ENCODE measurements at places on chromosomes 5 and 9. TPM values are rescaled to one million over a fixed set of nuclear protein-coding genes. Genes with fewer than 3 reads are reported as not detected.

DOCK8 gene
- polyA plus RNA-seq = 8.2 TPM

GRCh38 chr9:93223260-93224180 lies 39.6 kb downstream of the WNK2 start:
- no peak for DNase-seq

- DNase-seq = no peak
These were observed 16.0 kb upstream of the SLC22A5 start for GRCh38 chr5:132353486-132353995.

DNA sequence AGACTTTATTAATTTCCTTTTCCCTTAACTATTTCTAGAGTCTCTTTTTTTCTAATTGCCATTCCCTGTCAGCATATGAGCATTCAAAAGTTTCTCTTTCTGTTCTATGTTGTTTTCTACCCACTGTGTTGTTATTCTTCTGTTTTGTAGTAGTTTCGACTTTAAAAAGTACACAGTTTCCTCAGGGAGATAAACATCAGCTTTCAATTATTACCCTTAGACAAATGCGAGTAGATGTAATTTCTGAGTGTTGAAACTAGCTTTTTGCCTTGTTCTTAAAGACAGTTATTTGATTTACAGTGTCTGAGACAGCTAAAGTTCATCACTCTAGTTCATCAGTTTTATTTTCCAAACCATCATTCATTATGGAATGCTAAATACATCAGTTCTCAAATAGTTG lies 19.5 kb downstream of the MTREX start:
- DNase-seq = no peak

DNA sequence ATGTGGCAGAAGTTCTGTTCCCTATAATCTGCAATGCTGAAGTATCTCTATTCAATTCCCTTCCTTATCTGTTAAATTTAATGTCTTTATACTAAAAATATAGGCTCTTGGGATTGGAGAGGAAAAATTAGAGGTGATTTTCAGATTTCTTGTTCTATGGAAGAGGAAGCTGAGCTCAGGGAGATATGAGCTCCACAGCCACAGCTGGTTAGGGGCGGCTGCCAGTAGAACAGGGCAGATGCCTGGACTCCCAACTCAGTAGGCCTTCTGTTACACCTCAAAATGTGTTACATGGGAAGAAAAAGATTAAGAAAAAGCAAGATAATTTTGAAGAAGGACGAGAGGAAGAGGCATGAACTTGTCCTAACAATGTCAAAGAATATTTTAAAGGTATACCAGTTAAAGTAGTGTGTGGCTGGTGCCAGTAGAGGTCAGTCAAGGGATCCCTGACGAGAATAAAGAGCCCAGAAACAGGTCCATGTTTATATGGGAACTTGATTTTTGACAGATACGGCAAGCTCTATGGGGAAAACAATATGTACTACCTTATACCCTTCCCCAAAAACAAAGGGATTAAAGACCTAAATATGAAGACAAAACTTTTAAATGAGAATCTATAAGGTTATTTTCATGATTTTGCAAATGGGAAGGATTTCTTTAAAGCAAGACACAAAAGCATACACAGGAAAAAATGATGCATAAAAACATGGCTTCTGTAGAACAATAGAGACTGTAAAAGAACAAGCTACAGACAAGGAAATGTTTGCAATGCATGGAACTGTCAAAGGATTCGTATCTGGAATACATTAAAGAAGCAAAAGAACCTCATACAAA lies 28.7 kb downstream of the DNAJC21 start:
- no peak for DNase-seq

- DNase-seq = no peak
These were observed 74.5 kb upstream of the TBC1D2 start for GRCh38 chr9:98329904-98330303.

MOB3B gene
- polyA plus RNA-seq = 1.5 TPM

GRCh38 chr5:10724781-10725507 lies 36.1 kb downstream of the DAP start:
- no peak for DNase-seq

- no peak for DNase-seq
These were observed 9.7 kb upstream of the MYOZ3 start for GRCh38 chr5:150651382-150651781.

CDH6 gene
- 4.5 TPM for polyA plus RNA-seq

DNA sequence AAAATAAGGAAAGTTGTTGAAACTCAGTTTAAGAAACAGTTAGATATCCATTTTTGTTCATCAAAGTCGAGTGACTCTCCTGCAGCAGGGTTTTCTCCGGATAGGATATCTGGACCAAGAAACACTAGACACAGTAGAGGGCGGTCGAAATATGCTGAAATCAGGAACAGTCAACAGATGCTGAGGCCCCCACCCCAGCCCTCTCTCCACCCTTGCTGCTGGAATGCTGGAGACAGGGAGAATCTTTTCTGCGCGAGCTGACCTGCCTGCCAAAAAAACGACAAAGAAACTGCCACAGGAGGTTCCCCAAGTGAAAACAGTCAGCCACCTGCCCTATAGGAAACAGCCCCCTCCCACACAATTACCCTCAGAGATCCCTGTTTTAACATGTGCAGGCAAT lies 4.3 kb upstream of the IL13 start:
- DNase-seq = no peak

GABRB2 gene
- 0.18 TPM for polyA plus RNA-seq

PCDHGC4 gene
- polyA plus RNA-seq = 1.7 TPM

SPAG8 gene
- 1.7 TPM for polyA plus RNA-seq

DNA sequence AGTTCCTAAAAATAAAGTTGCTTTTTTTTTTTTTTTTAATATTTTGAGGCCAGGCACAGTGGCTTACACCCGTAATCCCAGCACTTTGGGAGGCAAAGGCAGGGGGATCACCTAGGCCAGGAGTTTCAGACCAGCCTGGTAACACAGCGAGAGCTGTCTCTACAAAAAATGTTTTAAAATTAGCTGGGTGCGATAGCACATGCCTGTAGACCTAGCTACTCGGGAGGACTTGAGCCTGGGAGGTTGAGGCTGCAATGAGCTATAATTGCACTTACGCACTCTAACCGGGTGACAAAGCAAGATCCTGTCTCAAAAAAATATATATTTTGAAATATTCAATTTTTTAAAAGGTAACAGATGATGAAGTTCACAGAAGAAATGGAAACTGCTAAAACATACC lies 22.9 kb downstream of the GOLPH3 start:
- no peak for DNase-seq

GRCh38 chr9:35495984-35496383 lies 6.1 kb downstream of the RUSC2 start:
- DNase-seq = no peak

- no peak for DNase-seq
These were observed 149.4 kb upstream of the FBXL7 start for GRCh38 chr5:15350614-15351013.

CDC42SE2 gene
- polyA plus RNA-seq = 22.7 TPM

GRCh38 chr9:76707510-76707909 lies 56.7 kb upstream of the PCA3 start:
- DNase-seq = no peak

GRCh38 chr5:153432583-153432982 lies 57.9 kb upstream of the GRIA1 start:
- DNase-seq = no peak

- no peak for DNase-seq
These were observed 44.6 kb downstream of the KCNT1 start for GRCh38 chr9:135746565-135746964.

DNA sequence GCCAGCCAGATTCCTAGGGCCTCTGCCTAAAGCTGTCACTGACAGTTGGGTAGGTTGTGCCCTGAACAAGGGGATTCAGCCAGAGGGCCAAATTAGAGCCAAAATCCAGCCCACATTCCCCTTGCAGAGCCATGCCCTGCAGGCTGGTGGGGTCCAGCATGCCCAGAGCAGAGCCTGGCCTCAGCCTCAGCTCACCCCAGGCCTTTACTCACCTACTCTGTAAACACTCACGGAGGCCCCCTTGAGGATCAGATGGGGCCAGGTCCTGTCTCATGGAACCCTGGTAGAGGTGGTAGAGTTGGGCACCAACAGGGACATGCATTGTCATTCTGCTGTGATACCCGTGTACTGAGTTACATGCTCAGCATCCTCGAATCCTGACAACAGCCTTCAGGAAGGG lies 74.9 kb downstream of the LMX1B start:
- DNase-seq = no peak

GRCh38 chr5:78473751-78474150 lies 113.3 kb downstream of the SCAMP1 start:
- no peak for DNase-seq

DNA sequence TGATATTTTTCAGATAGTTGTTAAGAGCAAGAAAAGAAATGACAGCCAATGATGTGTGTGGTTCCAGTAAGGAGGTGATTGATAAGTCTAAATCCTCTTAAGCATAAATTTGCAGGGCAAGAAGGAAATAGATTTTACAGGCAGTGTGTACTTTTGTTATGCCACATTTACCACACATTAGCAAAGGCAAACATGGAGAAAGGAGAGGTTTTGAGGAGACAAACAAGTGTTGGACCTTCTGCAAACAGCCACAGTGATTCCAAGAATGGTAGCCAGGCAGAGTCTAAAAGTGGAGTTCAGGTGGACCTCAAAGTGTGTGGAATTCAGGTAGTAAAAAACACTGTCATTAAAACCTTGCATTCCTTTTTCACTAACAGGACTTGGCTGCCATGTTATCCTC lies 295.9 kb upstream of the ITGA1 start:
- no peak for DNase-seq

GRCh38 chr5:172463031-172463430 lies 8.7 kb upstream of the SH3PXD2B start:
- DNase-seq = no peak

DNA sequence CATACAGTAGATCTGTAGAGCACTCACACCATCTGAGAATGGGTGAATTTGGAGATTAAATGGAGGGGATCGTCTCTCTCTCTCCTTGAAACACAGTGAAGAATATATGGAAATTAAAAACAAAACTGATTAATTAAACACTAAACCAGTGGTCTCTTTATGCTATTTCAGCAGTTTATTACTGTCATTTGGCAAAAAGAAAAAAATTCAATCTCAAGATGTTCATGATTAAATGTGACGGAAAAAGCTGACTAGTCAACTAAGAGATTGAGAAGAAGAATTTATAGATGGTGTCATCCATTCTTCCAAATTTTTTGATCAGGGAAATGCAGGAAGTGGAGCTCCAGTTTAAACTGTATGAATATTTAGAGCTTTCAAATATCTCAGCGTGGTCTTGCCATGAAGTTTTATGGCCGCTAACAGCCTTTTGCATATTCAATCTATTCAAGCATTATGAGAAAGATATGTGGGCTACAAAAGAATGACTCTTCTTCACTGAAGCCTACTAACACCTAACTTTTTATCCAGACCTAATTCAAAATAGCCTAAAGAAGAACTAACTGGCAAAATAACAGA lies 121.6 kb upstream of the DPYSL3 start:
- DNase-seq = no peak
